ENCODE measurements at places on chromosomes 16 and 17.

DNA sequence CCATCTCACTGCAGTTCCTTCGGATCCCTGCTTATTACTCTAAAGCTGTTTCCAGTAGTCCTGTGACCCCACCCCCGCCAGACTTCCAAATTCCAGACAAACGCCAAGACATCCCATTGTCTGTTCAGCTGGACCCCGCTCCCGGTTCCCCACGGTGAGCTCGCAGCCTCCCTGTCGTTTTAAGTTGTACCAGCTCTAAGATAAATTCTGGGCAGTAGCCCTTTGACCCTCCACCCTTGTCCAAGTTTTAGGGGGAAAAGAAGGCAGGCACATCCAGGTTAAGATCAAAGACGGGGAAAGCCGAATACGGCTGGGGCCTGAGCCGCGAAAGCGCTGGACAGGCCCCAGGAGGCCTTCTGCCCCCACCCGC, 589 bp downstream of the ARL6IP1 start:
- DNase-seq: no peak

DNA sequence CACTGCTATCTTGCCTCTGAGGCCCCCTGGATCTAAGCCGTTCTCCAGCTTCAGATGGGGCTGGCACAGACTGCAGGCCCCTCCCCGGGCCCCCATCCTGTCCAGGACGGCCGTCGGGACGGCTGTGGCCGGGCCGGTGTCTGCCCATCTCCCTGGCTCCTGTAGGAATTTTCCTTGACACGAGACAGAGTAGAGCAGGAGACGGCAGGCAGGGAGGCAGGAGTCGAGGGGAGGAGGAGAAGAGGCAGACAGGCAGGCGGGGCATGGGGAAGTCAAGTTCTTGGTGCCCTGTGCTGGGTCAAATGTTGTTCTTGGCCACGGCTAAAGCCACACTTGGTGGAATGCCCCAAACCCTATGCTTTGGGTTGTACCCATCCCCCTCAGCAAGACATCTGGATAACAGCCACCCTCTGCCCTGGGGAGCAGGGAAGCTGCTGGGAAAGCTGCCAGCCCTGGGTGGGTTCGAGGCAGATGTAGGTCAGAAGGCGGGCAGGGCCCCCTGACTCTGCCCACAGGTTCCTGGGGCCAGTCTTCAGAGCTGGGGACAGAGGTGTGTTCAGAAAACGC, 4.0 kb downstream of the C1QTNF1 start:
- no peak for DNase-seq

- DNase-seq: no peak
Observed at GRCh38 chr16:10373556-10373955, 12.3 kb upstream of the ATF7IP2 start.

- no peak for DNase-seq
Observed at GRCh38 chr17:77476931-77477805, 336.4 kb downstream of the SEC14L1 start.

DNA sequence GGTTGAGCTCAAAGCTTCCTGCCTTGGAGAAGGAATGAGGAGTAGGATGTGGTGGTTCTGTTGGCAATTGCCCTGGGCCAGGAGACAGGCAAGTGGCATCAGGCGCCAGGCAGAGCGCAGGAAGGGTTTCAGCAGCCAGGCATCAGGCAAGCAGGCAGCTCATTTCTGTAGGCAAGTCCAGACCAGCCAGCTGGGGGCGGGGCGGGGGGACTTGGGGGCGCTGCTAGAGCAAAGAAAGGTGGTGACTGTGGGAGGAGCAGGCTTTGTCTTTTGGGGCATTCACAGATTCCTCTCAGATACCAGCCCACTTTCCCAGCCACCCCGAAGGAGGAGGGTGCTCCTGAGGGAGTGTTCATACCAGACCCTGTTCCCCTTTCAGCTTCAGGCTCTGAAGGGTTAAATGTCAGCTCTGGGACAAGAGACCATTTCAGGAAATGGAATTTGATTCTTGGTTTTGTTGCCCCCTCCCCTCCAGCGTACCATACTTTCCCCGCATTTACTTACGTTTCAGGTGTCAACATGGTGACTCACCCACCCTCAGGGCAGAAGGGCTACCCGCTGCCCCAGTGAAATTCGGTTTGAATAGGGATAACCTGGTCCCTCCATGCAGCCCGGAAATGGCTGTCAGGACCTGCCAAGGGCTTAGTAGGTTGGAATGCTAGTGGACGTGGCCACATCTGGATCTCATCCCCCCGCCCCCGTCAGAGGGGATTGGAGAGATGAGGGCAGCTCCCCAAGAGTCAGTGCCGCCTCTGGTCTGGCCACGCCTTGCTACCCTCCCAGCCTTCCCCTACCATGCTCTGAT, 13.2 kb downstream of the NGFR start:
- no peak for DNase-seq

DNA sequence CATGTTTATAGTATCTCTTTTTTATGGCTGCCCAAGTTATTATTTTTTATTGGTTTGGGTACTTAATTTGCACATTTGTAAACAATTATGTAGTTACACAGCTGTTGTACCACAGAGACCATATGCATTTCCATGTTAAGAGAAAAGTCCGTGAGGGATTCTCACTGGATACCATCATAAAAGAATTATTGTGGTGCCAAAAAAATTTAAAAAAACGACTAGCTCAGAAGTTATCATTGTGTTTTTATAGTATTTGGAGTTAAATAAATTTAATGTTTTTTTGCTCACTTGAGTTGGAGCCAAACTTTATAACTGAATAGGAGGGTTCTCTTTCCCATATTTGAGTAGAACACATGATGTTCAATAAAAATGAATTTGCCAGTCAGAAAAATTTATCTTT, 618.7 kb downstream of the WWOX start:
- no peak for DNase-seq

- no peak for DNase-seq
Observed at GRCh38 chr17:76379275-76379641, 5.2 kb upstream of the SPHK1 start.

GRCh38 chr16:76854234-76854633, 336.8 kb upstream of the MON1B start:
- DNase-seq: peak; percentile 62

DNA sequence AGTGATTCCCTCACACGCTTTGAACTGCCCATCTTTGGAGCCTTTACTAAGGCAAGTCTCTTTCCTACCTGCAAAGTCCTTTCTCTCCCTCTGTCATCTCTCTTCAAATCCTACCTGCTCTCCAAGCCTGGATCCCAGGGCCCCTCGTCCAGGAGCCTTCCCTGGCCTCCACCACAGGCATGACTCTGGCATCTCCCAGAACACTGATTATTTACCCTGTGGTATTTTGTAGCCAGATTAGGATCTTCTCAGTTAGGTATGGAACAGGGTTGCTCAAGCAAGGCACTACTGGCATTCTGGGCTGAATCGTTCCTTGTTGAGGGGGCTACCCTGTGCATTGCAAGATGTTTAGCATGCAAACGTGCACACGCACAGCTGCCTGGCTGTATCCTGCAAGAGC, 31.9 kb upstream of the POLR3E start:
- no peak for DNase-seq

GRCh38 chr16:87930456-87930855, 5.9 kb downstream of the CA5A start:
- peak; percentile 36 for DNase-seq

GRCh38 chr16:14353340-14353739, 276.7 kb downstream of the PARN start:
- no peak for DNase-seq

- no peak for DNase-seq
Observed at GRCh38 chr16:12159028-12159427, 182.5 kb downstream of the SNX29 start.

- no peak for DNase-seq
Observed at GRCh38 chr17:35256629-35257028, 13.8 kb downstream of the SLFN5 start.

- no peak for DNase-seq
Observed at GRCh38 chr17:37317867-37318266, 57.9 kb upstream of the C17orf78 start.

DNA sequence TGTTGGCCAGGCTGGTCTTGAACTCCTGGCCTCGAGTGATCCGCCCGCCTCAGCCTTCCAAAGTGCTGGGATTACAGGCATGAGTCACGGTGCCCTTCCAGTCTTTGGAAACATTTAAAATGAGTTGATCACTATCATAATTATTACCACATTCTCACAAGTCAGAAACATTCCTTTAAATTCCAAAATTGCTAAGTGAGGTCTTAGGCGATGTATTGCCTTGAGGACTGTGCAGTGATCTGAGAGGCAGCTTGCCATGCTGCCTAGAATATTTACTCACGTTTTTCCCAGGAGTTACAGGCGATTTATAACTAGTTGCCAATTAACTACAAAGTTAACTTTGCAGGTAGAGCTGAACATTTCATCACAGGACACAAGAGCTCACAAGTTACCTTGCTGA, 5.7 kb upstream of the ATXN1L start:
- DNase-seq: no peak

GRCh38 chr16:58513874-58514273, 1.4 kb upstream of the SETD6 start:
- DNase-seq: no peak

DNA sequence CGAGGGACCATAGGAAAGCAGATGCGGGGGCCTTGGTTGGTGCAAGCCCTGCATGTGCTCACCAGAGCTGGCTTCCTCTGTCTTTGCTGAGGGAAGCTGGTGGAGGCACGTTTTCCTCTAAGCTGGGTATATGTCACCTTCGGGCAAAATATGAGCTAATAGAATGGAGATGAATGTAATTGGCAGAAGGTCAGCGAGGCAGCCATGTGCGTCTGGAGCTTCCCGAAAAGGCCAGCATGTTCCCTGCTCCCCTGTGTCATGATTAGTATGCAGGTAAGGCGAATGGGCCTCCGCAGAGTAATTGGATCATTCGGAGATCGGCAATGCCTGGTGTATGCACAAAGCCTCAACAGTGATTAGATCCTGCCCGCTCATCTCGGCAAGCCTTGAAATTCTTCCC, 806.2 kb upstream of the EEF2KMT start:
- DNase-seq: no peak

- peak; percentile 55 for DNase-seq
Observed at GRCh38 chr17:47978324-47978723, 7.4 kb downstream of the CDK5RAP3 start.

DNA sequence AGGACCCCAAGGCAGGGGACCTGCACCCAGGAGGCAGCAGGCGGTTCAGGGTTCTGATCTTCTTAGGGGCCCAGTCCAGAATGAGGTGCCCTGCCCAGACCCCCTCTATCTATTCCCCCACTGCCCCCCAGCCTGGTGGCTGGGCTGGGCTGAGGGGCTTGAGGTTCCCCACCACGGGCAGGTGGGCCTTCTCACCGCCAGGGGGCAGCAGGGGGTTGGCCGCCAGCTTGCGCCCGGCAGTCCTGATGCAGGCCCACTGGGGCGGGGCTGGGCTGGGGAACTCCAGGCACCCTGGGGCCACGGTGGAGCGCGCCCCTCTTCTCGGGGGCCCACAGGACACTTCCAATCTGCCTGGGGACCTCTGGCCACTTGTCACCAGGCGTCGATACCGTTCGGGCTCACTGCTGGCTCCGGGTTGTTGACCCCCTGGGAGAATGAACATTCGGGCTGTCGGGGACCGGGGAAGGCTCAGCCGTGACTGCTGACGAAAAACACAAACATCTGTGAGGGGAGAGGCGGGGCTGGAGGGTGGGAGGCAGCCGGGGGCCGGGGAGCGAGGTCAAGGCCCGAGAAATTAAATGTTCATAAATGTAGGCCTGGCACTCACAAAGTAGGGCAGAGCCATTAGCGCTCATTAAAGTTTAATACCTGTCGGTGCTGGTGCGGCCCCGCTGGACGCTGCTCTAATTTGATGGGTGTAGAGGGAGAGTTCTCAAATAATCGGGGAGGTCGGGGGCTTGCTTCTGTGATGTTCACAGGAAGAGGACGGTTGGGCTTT, 219.3 kb upstream of the GSE1 start:
- peak; percentile 28 for DNase-seq

GRCh38 chr16:21663889-21664647, at the start of gene OTOA:
Gene OTOA, plus strand, starts transcription at chr16:21663968. Its CDS starts 14,547 bp downstream, at chr16:21678515.
- DNase-seq: no peak

DNA sequence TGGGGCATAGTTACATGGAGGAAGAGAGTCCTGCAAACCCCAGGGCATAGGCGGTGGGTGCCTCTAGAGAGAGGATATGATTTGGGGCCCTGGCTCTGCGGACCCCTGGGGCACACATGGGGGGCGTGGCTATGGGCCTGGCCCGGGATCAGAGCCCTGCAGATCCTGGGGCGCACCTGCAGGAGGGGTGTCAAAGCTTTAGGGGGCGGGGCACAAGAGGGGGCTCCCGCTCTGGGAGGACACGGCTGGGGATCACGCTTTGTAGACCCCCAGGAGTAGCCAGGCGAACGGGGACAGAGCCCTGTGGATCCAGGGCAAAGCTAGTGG, 497 bp downstream of the BCL7C start:
- no peak for DNase-seq

GRCh38 chr16:19666477-19666876, 51.5 kb downstream of the KNOP1 start:
- DNase-seq: no peak

DNA sequence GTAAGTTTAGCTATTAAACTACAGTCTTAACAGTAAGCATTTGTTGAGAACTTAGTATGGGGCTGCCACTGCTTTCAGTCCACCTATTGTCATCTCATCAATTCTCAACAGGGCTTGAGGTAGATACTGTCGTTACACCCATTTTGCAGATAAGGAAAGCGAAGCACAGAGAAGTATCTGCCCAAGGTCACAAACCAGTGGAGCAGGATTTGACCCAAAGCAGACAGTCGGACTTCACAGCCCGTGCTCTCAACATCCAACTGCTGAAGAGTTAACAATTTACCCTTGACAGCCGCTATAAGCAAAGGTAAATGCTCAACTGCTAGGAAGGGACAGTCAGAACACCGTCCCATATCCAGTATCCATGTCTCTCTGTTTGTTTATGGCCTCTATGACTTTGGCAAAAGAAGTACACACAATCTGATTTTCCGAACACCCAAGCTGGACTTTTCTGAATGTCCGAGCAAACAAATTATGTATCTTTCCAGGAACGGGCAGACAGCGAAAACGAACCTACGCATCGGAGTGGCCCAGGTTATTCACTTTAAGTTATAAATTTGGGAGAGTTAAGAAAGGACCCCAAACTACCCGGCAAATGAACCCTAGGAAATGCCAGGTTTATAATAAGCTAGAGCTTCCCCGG, 1.2 kb downstream of the SIAH1 start:
- DNase-seq: peak; percentile 63

- no peak for DNase-seq
Observed at GRCh38 chr16:68190736-68191510, 45.0 kb downstream of the ESRP2 start.

DNA sequence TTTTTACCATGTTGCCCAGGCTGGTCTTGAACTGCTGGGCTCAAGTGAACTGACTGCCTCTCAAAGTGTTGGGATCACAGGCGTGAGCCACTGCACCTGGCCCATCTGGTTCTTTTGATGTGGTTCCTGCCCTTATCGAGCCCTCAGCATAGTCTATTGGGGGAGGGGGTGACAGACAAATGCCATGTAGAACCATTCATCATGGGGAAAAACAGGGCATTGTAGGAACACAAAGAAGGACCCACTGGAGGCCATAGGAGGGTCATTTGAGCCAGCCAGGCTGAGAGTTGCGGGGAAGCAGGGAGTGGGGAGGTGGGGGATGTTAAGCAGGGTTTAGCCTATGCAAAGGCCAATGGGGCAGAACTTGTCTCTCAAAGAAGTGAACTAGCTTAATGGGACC, 11.9 kb downstream of the SEC14L5 start:
- DNase-seq: no peak

- DNase-seq: no peak
Observed at GRCh38 chr16:81650982-81651562, 128.0 kb upstream of the PLCG2 start.

- DNase-seq: no peak
Observed at GRCh38 chr17:44146375-44147346, 4.9 kb downstream of the HROB start.

Data from ACHN (cell line).